ENCODE measurements at places on chromosomes 1 and 21.

DNA sequence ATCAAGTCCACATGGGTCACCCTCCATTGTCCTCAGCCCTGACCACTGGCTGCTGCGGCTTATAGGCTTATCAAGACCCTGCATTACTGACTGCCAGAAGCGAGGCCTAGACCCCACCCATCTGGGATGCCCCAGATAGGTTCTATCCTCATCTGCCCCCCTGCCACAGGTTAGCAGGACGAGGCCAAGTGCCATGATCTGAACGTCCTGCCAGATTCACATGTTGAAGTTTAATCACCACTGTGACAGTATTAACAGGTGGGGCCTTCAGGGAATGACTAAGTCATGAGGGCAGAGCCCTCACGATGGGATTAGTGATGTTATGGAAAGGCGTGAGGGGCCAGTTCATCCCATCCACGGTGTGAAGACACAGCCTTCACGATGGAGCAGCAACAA, 6.2 kb upstream of the CPLANE2 start:
- DNase-seq: no peak

DNA sequence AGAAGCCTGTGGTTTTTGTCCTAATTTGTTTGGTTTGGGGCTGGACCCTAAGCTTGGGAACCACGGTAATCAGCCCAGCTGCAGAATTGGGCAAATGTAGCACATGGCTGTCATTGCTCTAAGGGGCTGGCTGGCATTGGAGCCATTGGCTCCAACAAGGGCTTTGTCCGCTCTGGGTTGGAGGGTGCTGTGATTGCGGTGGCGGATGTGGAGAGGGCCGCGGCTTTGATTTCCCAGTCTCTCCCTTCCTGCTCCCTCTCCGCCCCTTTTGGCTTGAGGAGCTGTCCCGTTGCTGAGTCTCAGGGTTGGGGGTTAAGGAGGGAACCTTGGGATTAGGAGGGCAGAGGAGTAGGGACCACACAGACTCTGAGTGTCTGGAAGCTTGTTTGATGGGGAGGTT, 91.7 kb upstream of the CD34 start:
- DNase-seq: no peak

DNA sequence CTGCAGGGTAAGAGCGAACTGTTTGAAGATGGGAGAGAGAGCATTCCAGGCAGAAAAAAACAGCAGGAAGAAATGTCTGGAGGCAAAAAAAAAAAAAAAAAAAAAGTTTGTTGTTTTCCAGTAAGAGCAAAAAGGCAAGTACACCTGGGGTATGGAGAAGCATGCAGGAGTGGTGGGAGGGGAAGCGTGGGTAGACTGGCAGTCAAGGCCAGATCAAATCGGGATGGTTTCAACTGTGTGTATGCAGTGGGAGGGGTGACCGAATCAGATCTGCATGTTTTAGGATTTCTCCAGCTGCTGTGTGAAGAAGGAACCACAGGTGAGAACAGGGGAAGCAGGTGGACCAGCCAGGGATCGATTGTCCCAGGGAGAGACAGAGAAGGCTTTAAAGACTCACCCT, 34.7 kb downstream of the CSMD2 start:
- no peak for DNase-seq

GRCh38 chr1:118113261-118113660, 71.8 kb downstream of the SPAG17 start:
- DNase-seq: no peak

- no peak for DNase-seq
These were observed 59.7 kb downstream of the CLIC6 start for GRCh38 chr21:34728479-34728878.

GRCh38 chr21:45029948-45030681, 44.3 kb upstream of the ADARB1 start:
- DNase-seq: peak; percentile 42

- no peak for DNase-seq
These were observed 18.0 kb upstream of the KPRP start for GRCh38 chr1:152739841-152740240.

DNA sequence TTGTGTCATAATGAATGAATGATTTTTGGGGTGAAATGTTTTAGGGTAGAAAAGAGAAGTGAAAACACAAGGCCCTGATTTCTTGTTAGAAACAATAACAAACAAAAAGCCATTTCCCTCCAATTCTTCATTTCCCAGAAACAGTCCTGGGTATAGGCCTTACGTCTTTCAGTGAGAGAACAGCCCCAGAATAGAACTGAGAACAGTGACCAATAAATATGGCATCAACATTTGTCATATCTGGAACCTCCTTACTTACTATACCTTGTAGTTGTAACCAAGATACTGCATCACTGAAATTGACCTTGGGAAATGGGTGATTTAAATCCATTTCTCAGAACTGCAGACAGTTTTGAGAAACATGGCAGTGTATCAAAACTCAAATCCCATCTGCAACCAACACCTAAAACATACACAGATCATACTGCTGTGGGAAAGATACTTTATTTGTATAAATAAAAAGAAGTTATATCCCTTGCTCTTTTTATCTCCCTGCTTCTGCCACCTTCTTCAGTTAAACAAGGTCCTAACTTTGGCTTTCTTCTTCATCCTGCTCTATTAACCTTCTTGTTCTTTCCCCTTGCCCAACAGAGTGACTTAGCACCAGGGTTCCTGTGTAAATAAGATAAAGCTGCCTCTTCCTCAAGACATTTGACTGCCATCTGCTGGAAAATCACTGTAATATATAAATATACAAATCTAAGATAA, 19.5 kb downstream of the XKR8 start:
- DNase-seq: no peak

GRCh38 chr1:179351281-179351680, 14.5 kb upstream of the AXDND1 start:
- no peak for DNase-seq

- no peak for DNase-seq
These were observed 585.7 kb upstream of the CAMK1G start for GRCh38 chr1:208997726-208998312.

- DNase-seq: no peak
These were observed 37.0 kb downstream of the ARHGEF10L start for GRCh38 chr1:17576519-17576853.

DNA sequence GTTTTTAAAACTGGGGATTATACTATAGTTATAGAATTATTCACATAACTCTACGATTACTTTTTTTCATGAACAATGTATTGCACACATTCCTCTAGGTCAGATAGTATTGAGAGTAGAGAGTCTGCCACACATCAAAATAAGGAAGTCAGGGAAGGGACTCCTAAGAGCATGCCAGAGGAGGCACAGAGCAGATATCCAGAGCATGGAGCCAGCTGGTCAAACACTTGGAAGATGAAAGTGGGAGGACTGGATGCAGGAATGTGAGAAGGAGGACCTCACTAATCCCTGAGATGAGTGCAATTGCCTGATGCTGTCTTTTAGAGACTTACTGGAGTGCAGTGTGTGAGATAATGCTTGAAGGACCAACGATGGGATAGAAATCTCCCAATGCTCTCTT, 9.6 kb upstream of the RFX5 start:
- no peak for DNase-seq

- DNase-seq: no peak
These were observed 42.1 kb downstream of the RRAGC start for GRCh38 chr1:38817267-38818174.

GRCh38 chr1:37764888-37765441, at the start of gene EPHA10:
EPHA10 (minus strand) TSS chr1:37765120; CDS start chr1:37765066, 54 bp downstream.
- peak; percentile 91 for DNase-seq

GRCh38 chr1:117985973-117986372, 56.4 kb downstream of the WDR3 start:
- DNase-seq: no peak

GRCh38 chr21:29634418-29634817, 305.4 kb downstream of the GRIK1 start:
- DNase-seq: no peak

DNA sequence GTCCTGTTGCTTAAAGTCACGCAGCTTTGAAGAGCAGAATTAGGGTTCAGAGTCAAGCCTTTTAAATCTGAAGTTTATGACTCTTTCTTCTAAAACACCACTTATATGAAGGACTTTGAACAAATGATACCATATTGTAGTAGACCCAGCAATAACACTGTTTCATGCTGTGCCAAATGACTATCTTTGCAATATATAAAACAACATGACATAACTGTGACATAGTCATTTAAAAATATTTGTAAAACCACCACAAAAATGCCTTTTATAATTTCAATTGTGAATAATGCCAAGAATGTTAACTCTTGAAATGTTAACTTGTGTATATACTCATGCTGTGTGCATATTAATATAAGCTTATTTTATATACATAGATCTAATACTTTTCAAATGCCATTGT, 452.1 kb upstream of the NEGR1 start:
- DNase-seq: no peak
